ENCODE measurements at places on chromosomes 6 and 20.

GRCh38 chr6:122869437-122870024 lies 80.5 kb downstream of the SMPDL3A start:
- DNase-seq = peak; percentile 14

DNA sequence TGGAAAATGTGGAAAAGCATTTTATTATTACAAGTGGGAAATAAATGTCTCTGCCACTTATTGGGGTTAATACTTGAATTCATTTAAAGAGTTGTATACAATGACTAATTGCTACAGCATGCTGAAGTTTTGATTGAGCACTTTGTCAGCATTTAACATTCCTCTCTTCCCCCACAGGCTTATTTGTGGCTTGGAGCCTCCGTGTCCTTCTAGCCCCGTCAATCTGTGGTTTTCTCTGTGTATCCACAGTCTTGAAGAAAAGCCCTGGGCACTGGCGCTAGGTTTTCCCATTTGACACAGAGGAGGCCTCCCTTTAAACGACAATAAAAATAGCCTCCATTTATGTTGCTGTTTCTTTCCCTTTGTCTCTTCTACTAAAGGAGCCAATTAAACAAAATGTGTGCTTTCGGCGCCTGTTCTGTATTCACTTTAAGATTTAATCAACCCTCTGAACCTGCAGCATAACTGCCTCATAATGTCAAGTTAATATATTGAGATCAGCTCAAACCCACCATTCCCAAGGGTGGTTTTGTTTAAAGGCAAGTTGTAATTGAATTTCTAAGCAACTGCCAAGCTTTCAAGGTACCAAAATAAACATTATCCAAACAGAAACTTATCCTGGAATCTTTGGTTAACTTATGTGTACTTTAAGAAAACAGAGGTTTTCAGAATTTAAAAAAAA lies 326.6 kb upstream of the RNF24 start:
- DNase-seq = peak; percentile 97

DNA sequence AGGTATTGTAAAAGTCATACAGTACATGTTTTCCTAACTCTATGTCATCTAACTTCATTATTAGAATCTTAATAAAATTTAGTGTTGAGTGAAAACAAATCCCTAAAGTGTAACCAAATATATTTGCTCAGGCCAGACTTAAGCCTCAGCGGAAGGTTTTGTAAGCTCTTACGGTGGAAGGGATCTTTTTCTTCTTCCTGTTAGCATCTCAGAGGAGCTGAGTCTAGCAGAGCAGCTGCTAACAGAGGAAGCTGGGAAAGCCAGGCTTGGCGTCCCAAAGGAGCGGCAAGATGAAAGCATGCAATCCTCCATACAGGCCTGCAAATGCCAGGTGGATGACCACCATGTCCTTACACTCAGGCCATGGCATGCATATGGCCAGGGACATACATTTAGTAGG lies 72.4 kb downstream of the ADTRP start:
- no peak for DNase-seq

GRCh38 chr20:14775778-14776177 lies 438.4 kb upstream of the FLRT3 start:
- DNase-seq = peak; percentile 94

DNA sequence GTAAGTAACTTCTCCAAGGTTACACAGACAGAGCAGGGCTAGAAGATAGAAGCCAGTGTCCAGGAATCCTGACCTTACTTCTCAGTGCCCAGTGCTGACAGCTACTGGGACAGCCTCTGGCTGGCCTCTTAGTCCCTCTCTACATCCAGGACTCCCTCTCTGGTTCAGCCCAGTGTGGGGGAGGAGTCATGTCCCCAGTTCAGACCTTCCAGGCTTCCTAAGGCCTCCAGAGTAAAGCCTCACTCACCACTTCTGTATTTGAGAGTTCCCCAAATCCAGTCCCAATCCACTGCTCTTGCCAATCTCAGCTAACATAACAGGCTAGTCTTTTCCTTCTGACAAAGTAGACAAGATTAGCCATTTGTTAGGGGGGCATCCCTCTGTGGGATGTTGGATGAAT lies 36.9 kb upstream of the EPB41L1 start:
- DNase-seq = no peak

GRCh38 chr6:73123632-73124329 lies 101.5 kb downstream of the KHDC1L start:
- no peak for DNase-seq

- DNase-seq = no peak
Measured at GRCh38 chr6:16229700-16230099, 8.7 kb upstream of the GMPR start.

GRCh38 chr6:15329197-15329671 lies 83.4 kb downstream of the JARID2 start:
- peak; percentile 96 for DNase-seq

DNA sequence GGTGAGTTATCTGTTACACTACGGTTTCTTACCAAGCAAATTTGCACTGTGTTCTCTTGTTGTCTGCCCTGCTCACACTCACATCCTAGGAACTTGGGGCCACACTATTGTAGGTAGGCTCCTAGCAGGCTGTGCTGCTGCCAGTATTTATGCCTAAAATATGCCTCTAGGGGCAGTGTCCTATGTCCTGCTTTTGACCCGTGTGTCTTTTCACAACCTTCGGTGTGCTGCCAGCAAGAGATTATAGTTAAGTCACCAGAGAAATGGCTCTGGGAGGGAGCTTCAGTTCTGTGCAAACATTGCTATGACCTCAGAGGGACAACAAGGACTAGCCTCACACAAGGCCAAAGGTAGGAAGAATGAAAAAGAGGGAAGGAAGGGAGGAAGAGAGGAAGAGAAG lies 8.9 kb upstream of the TAAR5 start:
- DNase-seq = peak; percentile 3

GRCh38 chr6:20389066-20389465 lies 12.6 kb upstream of the E2F3 start:
- DNase-seq = no peak

GRCh38 chr6:143872201-143872600 lies 7.9 kb downstream of the ZC2HC1B start:
- DNase-seq = peak; percentile 12

- DNase-seq = no peak
Measured at GRCh38 chr6:162443101-162443500, 284.5 kb downstream of the PRKN start.

DNA sequence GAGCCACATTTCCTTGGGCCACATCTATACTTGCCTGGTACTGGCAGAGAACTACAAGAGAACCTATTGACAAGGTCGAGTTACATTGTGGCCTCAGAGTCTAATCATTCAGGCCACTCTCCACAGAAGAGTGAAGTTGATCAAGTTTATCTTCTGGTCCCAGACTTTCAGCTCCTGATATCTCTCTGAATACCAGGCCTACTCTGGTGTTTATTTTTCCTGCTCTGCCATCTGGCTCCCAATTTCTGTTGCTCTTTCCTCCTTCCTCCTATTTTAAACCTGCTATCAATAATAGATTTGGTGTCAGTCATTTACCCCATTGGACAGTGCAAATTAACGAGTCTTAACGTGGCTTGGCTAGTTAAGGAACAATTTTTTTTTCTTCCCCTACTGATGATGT lies 46.6 kb downstream of the SCGN start:
- DNase-seq = no peak

DNA sequence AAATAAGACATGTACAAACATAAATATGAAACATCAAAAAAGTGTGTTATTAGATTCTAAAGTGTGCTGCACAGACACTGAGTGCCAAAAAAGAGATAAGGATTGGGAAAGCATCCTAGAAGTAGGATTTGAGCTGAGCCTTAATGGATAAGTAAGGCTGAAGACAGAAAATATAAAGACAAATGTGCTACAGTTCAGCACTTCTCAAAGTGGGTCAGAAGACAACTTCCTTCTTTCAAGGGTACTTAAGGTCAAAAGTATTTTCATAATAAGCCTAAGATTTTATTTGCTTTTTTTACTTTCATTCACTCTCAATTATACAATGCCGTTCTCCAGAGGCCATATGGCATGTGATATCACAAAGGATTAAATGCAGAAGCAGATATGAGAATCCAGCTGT lies 16.8 kb downstream of the USP45 start:
- DNase-seq = no peak
